NCI-H187 (cell line): ENCODE measurements at places on chromosomes 1 and 21.

GRCh38 chr1:230153641-230154296 is 86.7 kb downstream of the GALNT2 start:
- DNase-seq = no peak

GRCh38 chr1:77051425-77051824 is 167.8 kb downstream of the PIGK start:
- no peak for DNase-seq

DNA sequence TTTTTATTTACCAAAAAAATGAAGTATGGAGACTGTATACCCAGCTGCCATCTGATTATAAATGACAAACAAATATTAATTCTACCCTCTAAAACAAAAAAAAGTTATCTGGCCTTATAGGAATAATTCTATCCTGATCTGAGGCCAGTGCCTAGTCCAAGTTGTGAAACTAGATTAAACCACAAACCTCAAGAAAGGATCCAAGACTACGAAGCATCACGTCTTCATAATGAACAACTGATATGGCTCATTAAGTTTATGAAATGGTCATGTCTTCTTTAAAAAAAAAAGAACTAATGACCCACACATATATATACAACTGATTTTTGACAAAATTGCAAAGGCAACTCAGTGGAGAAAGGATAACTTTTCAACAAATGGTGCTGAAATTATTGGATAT is 32.4 kb upstream of the CTTNBP2NL start:
- no peak for DNase-seq

DNA sequence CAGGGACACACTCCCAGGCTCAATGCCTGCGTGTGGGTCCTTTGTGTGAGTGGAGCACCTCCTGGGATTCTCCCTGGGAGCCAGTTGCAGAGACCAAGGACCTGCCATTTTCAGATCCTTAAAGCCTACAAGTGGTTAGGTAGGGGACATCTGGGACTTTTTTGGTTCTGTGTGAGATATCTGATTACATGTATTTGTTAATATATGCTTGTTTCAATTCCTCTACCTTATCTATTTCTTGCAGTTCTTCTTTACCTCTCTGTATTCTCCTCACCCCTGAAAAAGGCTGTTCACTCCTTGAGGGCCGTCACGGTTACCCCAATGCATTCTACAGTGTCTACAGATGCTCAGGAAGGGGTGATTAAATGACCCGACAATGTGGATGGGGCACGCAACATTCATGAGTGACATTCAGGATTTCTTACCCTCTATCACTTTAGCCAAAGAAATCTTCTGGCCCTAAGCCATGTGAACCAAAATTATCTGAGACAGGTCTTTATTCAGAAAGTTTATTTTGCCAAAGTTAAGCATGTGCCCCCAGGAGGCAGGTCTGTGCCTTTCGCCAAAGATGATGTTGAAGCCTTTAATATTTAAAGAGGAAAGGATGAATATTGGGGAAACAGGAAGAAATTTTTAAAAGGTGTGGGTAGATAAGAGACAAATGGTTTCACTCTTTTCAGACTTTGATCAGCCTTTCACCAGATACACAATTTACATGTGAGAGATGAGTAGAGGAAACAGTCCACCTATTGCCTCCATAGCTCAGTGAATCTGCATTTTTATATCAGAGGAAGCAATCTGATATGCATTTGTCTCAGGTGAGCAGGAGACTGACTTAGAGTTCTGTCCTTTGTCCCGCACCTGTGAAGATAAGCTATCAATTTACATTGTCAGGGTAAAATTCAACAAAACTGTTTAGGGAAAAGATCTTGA is 44.6 kb upstream of the MPZL1 start:
- no peak for DNase-seq

DNA sequence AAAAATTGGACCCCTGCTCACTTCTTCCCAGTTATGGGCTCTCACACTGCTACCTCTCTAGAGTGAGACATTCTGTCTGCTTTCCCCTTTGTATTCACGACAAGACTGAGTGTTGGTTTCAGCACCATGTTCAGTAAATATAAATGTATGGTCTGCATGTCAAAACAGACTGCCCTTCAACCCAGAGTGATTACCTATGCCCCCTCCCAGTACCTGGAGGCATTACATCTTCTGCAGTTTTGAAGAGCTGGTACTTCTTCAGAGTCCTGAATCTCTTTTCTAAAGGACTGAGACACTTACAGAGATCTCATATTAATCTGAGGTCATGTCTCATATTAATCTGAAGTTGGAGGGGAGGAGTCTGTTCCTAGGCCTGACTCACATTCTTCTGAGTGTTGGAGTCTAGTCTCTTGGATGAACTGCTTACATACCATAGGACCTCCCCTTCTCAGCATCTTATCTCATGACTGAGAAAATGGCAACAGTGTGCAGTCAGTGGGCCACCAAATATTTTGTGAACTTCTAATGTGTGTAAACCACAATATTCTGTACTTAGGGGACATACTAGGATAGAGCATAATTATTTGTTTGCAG is 80.3 kb downstream of the RGL1 start:
- DNase-seq = no peak

DNA sequence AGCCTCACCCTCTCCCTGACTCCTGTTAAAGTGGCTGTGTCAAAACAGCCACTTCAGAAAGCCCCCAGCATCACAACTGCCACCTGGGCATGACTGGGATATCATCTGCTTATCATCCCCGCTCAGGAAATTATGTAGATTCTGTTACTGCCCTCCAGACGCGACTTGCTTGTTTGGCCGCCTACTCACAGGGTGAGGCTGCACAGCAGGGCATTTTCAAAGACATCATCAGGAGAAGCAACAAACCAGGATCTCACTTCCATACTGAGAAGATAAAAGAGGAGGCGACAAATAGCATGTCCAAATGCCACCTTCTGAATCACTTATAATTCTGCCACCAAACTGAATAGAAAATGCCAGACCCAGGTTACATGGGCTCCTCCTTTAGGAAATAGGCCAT is 94.8 kb downstream of the MIS18A start:
- DNase-seq = no peak

- no peak for DNase-seq
Measured at GRCh38 chr1:42334240-42335049, 590 bp downstream of the FOXJ3 start.

GRCh38 chr1:14600405-14601112 is 2.1 kb downstream of the KAZN start:
- DNase-seq = no peak

DNA sequence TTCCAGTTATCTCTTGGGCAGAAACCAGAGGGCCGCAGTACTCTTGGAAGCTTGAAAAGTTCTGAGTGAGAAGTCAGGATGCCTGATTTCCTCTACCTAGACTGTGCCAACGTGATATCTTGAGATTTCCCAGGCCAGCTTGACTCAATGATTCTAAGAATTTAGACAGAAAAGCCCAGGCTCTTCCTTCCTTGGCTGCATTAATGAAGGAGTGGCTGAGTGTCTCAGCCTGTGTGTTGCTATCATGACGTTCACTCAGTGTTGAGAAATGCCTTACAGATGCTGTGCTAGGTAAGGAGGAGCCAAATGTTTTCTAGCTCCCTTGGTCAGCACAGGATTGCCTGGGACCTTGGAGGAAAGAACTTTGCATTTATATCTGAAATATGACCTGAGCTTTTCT is 454.1 kb upstream of the USP24 start:
- no peak for DNase-seq

GRCh38 chr1:7247791-7248548 is 462.7 kb downstream of the CAMTA1 start:
- peak; percentile 57 for DNase-seq

- no peak for DNase-seq
Measured at GRCh38 chr1:234090212-234091064, 186.0 kb downstream of the SLC35F3 start.

GRCh38 chr1:212313616-212314015 is 28.4 kb downstream of the PPP2R5A start:
- DNase-seq = no peak

DNA sequence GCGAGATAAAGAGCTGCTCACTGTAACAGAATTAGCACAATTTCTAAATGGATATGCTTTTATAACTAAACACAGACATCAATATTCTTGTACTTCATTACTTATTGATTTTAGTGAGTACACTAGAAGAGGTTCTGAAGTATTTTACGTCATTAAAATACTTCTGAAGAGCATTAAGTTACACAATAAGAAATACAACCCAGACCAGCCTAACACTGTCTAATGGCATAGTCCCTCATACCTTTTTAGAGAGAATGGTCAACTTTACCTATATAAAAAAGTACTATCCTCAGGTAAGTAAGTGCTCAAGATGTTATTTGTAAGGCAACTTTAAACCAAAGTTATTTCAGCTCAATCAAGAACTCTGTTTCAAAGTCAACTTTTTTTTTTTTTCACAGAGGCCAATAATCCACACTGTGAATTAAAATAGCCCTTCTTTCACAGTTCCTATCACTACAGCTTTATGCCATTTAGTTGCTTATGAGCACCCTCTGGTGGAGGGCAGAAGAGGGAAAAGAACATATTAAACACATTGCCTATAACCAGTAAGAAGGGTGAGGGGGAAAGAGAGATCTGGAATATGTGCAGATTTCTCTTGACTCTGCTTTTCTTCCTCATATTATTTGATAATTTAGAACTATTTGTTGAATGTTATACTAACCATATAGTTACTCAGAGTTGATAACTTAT is 182.1 kb upstream of the DMRTA2 start:
- DNase-seq = no peak

DNA sequence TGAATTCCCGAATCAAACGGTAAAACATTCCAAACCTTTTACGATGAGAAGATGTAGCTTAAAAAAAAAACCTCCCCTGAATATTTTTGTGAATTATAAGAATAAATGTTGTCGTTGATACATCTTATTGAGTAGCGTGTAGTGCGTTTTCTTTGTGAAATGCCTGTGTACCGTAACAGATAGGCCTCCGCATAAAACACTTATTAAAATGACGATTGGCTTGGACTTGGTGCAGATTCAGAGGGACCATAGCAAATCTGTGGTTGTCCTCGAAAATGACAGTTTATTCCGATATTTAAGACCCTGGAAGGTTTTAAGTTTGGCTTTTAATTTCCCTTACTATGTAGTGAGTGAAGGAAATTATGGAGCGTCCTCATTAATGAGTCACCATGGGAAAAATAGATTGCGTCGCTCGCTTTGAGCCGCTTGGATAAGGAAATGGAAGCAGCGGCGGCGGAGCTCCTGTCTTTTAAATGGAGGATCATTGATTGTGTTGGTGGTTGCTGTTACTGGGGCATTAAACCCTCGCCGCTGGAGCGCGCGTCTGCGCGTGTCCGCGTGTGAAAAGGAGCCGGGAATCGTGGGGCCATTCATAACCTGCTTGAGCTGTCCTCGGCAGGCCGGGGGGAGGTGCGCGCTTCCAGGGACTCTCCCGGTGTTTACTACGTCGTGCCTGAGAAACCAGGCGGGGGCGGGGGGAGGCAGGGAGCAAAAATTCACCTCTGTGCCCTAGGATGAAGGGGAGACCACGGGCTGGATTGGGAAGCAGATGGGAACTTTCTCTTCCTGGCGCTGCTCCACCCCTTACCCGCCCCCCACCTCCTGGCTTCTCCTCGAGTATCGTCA is 1.6 kb downstream of the SPEN start:
- DNase-seq = peak; percentile 49

DNA sequence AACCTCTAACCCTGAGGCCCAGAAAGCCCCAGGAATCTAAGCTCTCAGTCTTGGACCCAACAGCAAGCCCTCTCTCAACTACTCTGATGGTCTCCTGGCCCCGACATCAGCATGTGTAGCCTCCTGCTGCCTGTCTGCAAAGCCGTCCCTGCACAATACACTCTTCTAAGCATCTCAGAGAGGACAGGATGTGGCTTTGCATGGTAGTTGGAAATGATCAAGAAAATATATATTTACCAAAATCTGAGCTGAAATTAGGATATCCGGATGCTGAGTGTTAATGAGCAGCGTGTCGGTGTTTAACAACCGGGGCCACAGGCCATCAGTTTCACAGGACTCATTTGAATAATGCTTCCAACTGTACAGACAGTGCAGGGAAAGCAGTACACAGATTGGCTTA is 59.1 kb upstream of the SIM2 start:
- DNase-seq = no peak

GRCh38 chr1:197314682-197315081 is 46.6 kb downstream of the CRB1 start:
- DNase-seq = peak; percentile 29

- no peak for DNase-seq
Measured at GRCh38 chr1:98179151-98179773, 258.4 kb upstream of the DPYD start.

DNA sequence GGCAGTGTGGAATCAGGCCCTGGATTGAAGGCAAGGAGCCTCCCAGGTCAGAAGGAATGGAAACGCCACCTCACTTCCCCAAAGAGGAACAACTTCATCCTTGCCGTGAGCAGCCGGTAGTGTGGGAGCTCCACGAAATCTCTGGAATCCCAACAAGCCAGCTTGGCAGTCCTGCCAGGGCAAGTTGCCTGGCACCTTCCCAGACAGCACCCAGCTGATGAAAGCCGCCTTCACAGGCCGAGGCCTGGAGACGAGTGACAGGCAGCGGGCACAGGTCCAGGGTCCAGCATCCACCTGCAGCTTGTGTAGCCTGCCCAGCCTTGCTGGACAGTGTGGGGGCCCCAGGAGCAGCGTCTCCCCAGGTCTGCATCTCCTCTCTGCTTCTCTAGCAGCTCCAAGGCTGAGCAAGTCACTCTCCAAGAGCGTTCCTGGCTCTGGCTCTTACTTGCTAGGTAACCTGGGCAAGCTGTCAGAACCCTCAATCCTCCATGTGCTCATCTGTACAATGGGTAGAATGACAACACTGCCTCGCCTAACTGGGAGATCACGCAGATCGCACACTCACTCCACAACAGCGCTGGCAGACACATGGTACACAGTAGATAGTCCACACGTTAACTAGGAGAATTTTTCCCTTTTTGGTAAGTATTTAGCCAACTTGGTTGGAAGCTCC is 43.0 kb downstream of the ACOT7 start:
- no peak for DNase-seq
